Suppressor macrophage (primary cell): ENCODE measurements at places on chromosomes 3 and 15.
A peak's percentile ranks its signal among the peaks of the same experiment; 100 is the strongest.

DNA sequence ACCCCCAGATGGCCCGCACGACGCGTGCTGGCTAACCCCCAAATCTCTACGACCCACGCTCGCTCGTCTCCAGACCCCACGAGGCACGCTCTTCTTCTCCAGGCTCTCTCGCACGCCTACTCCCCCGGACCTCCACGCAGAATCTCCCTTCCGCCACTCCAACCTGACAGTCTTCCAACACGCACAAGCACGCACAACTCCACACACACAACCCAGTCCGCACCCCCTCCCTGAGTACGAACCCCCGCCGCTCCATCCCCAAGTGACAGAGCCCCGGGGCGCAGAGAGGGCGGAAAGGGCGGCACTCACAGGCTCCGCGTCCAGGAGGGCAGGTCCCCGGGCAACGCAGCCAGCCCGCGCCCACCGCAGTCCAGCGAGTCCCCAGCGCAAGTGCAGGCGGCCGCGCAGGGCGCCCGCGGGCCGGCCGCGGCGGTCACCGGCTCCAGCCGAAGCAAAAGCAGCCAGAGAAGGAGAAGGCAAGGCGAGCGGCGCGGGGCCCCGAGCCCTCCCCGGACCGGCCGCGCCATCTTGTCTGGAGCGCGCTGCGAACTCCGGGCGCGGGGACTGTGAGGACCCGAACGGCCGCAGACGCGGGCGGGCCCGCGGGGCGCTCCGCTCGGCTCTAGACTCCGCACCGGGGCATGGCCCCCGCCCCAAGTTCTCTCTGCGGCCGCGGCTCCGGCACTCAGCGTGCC lies 794 bp downstream of the LRIG1 start:
- DNase-seq: peak; percentile 50

- DNase-seq: no peak
Observed at GRCh38 chr3:41872157-41872556, 89.7 kb downstream of the ULK4 start.

- DNase-seq: no peak
Observed at GRCh38 chr3:30199855-30200254, 406.5 kb upstream of the TGFBR2 start.

DNA sequence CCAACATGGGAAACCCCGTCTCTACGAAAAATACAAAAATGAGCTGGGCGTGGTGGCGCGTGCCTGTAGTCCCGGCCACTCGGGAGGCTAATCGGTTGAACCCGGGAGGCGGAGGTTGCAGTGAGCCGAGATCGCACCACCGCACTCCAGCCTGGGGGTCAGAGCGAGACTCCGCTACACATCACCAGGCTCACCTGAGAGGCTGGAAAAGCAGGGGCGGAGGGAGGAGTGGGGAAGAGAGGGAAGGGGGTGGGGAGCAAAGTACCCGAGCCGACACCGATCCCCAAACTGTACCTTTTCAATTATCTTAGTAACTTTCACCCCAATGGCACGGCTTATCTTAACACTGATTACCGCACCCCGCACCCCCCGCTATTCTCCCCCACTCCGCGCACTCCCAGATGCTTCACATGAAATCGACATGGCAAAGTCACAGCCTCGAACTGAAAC lies 46.4 kb upstream of the SYNM start:
- DNase-seq: no peak

- no peak for DNase-seq
Observed at GRCh38 chr3:174613173-174613572, 246.0 kb upstream of the NAALADL2 start.

GRCh38 chr15:52018244-52018643 lies 775 bp upstream of the MAPK6 start:
- DNase-seq: no peak

DNA sequence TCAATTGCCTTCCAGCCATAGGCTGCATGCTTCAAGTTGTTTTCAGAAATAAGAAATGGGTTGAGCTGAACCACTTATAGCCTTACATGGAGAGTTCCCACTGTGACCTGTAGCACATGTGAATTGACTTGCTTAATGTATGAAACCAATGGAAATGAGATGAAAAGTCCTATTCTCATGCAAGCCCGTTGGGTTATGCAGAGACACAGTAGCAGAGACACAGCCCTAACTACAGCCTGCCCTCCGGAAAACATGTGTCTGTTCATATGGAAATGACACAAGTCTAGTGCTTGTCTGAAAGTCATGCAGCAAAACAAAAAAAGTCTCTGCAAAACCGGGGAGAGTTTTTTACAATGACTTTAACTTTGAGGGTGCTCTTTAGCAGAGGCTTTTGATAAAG lies 14.5 kb downstream of the HIGD2B start:
- no peak for DNase-seq

DNA sequence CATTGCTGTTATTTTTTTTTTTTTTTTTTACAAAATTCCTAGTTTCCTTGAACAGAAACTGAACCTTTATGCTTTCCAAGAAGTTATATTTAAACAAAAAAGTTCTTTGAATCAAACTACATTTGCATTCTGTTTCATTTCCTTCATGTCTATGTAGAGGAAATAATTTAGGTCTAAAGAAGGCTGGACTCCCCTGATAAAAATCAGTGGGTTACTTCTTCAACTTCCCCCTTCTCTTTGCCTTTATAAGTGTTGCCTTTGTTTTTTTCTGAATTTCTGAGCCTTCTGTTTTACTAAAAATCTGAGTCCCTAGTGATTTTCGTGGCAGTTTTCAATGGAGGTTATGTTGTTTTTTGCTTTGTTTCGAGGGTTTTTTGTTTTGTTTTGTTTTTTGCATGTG lies 152.8 kb downstream of the CHDH start:
- no peak for DNase-seq

DNA sequence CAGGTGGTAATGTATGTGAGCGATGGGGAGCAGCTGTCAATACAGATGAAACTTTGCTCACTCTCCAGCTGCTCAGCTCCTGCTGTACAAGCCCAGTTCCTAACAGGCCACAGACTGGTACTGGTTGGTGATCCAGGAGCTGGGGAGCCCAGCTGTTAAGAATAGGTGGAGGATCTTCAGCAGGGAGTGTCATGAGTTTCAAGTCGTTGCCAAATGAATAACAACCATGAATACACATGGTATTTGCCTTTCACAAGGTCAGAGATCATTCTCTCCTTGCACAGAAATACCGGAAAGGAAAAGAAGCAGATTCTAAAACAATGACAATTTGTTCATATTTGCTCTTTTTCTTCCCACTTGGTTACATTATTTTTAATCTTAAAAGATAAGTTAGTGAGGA lies 5.1 kb downstream of the PLSCR1 start:
- no peak for DNase-seq

- no peak for DNase-seq
Observed at GRCh38 chr3:72190050-72190449, 405.1 kb upstream of the PROK2 start.
